ENCODE measurements at places on chromosomes 2 and 18.
A peak's percentile ranks its signal among the peaks of the same experiment; 100 is the strongest.

DNA sequence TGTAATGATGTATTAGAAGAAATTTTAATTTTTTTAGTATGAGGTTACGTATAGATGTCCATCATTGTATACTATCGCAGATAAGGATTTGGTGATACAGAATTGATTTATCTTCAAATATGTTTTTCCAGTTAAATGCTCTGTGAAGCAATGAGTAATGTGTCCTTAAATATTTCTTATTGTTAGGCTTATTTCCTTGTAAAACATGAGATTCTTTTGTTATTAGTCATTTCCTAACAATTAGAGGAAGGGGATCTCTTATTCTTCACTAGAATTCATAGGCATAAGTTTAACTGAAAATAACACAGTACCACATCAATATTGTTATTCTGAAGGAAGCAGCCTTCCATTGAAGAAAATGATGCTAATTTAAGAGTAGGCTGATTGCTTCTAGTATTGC is 15.5 kb upstream of the OTX1 start:
- DNase-seq: no peak

GRCh38 chr2:177897278-177897677 is 175.3 kb downstream of the PDE11A start:
- no peak for DNase-seq

DNA sequence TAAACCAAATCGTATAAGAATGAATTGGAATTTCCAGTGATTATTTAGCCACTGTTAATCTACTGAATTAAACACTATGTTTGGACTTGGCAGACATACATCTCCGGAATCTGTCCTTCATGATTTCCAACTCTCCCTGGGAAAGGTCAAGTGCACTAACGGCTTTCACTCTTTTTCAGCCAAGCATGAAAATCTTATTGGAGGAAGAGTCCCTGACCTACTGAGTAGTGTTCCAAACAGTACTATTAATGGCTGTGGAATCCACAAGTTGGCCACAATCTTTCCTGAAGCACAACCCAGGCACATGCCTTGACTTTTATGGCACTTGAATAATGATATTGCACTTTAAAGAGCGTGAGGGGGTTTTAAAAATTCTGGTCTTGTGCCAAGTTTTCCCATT is 318.9 kb upstream of the RND3 start:
- no peak for DNase-seq

DNA sequence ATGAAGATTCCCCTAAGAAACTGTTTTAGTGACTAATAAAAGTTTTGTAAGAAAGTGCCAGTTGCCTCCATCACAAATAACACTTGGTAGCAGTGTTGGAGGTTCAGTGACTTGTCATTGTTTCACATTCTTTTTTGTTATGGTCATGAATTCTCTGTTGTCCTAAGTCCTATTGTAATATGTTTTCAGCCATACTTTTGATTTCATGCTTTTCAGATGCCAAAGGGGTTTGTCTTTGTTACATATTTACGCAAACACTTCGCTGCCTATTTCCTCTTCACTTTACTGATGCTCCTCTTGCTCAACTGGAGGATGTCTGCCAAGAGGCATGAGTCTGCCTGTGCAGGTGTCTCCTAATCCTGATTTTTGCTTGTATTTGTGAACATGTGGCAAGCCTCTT is 66.6 kb downstream of the PHLPP1 start:
- DNase-seq: no peak

- no peak for DNase-seq
Observed at GRCh38 chr18:79942786-79943607, 8.5 kb downstream of the SLC66A2 start.

- DNase-seq: no peak
Observed at GRCh38 chr18:37261988-37262387, 303.6 kb downstream of the CELF4 start.

DNA sequence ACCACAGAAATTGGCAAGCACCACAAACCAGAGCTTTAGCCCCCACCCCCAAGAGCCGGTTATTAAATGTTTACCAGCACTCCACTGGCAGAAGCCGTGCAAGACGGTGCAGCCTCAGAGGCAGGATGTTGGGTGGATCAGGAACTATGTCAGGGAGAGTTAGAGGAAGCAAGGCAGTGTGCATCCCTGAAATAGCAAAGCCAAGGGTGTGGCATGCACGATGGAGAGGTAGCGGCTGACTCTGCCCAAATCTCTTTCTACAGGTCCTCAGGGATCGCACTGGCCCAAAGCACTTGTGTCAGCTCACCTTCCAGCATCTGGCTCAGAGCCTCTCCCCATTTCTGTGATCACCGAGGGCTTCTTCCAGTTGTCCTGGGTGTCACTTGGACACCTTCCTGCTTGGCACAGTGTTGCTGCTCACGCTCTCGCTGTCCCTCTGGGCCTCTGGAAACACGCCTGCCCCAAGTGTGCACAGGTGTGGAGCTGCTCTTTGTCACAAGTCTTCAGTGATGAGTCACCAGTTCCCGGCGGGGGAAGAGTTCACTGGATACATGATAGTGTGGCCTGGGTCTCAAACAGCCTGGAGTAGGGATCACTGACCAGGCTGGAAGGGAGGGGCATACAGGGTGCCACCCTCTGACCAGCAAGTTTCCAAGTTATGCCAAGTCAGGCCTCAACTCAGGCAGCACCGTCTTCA is 17.3 kb upstream of the B3GNT7 start:
- DNase-seq: no peak

GRCh38 chr2:235287375-235287733 is 206.5 kb upstream of the AGAP1 start:
- DNase-seq: no peak

DNA sequence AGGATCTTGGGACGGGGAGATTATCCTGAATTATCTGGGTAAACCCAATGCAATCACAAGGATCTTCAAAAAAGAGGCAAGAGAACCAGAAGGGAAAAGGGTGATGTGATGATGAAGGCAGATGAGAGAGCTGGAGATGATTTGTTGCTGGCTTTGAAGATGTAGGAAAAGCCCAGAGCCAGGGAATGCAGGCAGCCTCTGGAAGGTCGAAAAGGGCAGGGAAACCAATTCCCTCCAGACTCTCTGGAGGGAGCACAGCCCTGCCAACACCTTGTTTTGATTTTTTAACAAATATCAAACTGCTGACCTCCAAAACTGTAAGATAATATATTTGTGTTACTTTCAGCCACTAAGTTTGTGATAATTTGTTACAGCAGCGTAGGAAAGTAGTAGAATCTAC is 48.9 kb upstream of the IL1R2 start:
- DNase-seq: no peak

DNA sequence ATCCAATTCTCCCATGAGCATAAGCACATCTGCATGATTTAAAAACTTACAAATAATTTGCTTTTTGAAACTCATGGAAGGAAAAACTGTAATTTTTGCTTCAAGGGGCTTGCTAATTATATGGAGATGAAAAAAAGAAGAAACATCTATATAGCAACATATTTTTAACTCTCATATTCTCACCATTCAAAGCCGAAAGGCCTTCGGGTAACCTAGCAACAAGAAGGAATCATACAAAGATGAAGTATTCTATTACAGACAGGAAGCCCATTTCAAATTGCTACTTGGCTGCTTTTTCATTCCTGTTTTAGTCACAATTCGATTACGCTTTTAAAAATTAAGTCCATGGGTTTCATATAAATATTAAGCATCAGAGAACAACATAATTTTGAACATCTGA is 39.2 kb upstream of the RNU4ATAC start:
- no peak for DNase-seq

DNA sequence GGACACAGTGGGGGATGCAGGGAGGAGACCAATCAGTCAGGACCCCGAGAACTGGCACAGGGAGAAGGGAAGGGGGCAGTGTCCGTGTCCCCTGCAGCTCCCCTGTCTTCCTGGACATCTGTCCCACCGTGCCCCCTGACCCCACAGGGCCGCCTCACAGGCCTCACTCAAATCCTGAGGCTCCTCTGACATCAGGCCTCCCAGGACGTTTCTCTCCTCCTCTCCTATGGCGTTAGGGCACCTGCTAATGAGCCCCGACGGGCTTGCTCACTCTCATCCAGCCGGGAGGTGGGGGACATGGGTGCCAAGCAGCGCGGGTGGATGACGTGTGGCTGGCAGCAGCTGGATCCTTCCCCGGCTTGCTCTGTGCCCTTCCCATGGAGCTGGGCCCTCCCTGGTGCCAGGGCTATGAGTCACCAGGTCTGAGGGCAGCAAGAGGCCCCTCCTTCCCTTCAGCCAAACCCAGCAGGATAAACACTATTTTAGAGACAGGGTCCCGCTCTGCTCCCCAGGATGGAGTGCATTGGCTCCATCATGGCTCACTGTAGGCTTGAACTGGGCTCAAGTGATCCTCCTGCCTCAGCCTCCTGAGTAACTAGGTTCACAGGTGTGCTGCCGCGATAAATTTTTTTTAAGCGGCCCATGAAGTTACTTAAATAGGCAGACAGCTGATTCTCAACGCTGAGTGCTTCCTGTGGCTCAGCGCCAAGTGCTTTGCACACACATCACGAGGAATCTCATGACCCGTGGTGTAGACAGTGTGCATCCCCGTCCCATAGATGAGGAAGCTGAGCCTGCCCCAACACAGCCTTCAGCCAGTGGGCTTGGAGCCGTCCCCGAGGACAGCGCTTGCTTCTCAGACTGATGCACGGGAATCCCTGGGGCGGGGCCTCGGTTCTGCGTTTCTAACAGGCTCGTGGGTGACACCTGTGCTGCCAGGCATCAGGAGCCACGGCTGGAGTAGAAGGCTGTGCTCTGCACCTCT is 64.5 kb upstream of the HDAC4 start:
- DNase-seq: peak; percentile 8

DNA sequence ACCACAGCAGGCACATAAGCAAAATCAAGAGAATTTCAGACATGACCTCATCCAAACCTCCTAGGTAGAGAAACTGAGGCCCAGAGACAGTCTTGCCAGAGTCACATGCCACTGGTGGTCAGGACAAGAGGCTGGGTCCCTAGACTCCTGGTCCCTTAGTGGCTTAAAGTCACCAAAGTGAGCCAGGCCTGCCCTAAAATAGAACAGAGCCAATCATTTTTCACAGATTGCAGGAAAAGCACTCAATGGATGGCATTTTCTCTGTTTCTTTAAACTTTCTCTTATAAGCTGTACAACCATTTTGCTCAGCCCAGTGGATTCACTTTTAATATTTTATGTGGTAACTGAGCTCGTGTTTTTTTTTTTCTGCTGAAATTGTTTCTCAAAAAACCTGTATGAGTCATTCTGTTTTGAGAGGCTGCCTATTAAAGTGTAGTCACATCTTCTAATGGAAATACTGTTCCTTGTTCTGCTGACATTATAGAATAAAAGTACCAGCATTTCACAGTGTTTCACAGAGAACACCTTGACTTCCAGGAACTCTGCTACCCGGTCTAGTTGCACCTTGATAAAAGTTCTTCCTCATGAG is 29.6 kb downstream of the STEAP3 start:
- no peak for DNase-seq

DNA sequence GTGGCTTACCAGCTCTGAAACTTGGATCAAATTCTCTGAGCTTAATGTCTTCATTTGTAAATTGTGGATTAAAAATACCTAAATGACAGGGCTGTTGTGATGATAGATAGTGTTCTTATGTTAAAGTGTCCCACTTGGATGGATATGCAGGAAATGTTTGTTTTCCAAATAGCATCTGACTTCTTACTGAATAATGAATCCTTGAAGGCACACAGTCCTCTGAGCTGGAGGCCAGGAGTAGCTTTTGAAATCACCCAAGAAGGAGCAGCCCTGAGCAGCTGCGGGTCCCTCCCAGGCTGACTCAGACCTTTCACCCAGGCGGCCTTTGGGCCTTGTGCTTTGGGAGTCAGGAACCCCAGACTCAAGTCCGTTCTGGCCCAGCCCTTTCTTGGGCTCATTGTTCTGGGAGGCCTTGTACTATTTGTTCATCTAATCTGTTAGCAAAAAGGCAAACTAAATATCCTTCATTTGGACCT is 173.0 kb upstream of the GATA6 start:
- no peak for DNase-seq

- no peak for DNase-seq
Observed at GRCh38 chr18:49723648-49724180, 89.6 kb downstream of the ACAA2 start.

DNA sequence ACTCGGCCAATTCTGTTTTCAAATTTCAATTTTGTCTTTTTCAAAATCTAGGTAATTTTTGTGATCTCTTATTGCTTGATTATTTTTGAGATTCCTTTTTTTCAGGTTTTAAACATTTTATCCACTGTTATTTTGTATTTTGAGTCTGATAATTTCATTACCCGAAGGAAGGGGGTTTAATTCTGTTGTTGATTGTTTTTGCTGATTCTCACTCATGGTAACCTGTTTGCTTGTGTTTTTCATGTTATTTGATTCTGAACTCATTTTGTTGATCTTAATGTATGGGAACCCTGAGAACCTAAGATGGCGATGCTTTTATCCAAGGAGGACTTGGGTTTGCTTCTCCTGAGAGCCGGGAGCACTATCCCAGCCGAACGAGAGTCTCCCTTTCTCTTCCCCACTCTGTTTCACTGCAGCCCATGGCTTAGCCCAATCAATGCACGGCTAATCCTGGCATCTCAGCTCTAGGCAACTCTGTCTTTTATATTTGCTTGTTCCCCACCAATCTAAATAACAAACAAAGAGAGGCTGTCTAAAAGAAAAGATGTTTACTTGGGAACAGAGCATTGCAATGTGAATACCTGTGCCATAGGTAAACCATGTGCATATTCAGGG is 73.2 kb upstream of the ZCCHC2 start:
- DNase-seq: no peak

DNA sequence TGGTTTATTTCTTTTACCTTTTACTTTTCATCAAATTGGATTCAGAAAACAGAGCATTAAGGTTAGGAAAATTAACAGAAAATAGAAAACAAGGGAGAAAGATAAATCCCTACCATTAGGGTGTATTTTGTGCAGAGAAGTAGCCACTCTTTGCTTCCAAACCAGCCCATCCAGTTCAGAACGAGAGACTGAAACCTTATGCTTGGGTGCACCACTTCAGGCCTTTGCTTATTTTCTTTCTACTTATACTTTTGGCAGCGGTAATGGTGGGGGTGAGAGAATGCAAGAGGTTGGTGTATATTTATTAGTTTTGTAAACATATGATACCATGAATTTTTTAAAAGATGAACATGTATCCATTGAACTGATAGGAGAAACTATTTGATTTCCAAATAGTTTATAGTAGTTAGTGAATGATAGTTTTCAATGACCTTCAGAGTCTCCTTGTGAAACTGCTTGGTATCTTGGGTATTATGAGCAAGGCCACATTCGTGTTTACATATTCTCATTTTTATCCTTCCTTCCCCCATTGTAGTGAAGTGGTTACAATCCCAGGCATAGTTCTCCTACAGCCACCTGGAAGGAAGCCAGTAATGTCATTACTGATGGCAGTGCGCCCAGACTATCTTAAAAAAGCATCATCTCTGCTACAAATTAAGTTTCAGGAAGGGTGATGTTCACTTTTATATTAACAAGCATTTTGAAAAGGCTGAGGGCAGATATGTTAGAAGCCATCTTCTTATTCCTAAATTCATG is 60.8 kb downstream of the MFSD6 start:
- peak; percentile 99 for DNase-seq

- no peak for DNase-seq
Observed at GRCh38 chr2:234999740-235000425, 48.1 kb downstream of the SH3BP4 start.

GRCh38 chr18:45068400-45069094 is 387.9 kb downstream of the SETBP1 start:
- no peak for DNase-seq

GRCh38 chr18:45270289-45270771 is 344.9 kb upstream of the SLC14A2 start:
- no peak for DNase-seq

GRCh38 chr18:73841661-73842060 is 306.0 kb downstream of the FBXO15 start:
- DNase-seq: no peak
